ENCODE measurements at places on chromosomes 16 and 17.

DNA sequence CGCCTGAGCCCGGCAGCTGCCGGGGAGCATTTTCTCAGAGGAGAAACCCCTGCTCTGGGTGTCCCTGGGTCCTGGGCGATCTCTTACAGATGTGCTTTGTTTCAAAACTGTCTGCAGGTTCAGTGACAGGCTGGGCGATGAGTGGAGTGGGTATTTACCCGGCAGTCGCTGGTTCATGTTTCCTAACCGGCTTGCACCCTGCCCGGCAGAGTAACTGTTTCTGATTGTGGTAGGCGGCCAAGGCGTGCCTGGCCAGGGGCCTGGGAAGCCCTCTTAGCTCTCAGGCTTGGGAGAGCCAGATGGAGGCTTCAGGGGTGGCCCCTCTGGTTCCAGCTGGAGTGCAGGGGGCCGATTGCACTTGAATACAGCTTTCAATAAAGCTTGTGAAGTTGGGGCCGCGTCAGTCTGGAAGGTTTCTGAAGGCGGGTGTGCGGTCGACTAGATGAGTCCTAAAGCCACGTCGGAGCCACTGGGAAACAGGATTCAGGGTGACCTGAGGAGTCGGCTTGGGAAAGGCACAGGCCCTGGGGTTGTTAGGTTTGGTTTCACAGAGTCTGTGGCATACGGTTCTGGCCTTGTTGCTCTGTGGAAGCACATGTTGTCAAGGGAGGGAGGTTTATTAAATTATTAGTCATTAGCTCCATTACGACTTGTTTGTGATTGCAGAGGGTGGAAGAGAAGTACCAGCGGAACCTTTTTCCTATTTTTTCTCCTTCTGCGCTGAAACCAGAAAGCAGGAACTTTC, 1.4 kb downstream of the BAIAP2 start:
- DNase-seq, result no peak

DNA sequence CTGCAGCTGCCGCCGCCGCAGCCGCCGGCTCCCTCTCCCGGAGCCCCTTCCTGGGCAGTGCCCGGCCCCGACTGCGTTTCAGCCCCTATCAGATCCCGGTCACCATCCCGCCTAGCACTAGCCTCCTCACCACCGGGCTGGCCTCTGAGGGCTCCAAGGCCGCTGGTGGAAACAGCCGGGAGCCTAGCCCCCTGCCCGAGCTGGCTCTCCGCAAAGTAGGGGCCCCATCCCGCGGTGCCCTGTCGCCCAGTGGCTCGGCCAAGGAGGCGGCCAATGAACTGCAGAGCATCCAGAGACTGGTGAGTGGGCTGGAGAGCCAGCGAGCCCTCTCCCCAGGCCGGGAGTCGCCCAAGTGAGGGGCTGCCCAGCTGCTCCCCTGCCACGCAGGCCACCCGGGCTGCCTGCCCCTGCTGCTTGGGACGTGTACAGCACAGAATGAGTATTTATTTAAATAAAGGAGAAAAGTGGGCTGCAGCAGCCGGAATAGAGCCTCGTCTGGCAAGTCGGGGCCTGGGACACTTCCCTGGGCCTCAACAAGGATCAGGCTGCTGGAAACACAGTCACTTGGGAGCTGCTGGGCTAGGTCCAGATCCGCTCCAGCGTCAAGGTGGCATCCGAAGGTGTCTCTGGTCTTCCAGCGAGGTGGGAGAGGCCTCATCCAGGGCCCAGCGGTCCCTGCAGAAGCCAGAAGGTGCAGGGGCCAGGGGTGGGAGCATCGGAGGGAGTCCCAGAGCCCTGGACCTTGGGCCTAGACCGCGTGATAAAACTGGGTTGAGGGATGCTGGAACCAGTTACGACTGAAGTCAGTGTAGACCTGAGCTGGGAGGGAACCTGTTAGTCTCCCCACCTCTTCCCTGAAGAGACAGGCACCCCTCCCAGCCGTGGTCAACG, 8.8 kb downstream of the TBX2 start:
- DNase-seq, result no peak

DNA sequence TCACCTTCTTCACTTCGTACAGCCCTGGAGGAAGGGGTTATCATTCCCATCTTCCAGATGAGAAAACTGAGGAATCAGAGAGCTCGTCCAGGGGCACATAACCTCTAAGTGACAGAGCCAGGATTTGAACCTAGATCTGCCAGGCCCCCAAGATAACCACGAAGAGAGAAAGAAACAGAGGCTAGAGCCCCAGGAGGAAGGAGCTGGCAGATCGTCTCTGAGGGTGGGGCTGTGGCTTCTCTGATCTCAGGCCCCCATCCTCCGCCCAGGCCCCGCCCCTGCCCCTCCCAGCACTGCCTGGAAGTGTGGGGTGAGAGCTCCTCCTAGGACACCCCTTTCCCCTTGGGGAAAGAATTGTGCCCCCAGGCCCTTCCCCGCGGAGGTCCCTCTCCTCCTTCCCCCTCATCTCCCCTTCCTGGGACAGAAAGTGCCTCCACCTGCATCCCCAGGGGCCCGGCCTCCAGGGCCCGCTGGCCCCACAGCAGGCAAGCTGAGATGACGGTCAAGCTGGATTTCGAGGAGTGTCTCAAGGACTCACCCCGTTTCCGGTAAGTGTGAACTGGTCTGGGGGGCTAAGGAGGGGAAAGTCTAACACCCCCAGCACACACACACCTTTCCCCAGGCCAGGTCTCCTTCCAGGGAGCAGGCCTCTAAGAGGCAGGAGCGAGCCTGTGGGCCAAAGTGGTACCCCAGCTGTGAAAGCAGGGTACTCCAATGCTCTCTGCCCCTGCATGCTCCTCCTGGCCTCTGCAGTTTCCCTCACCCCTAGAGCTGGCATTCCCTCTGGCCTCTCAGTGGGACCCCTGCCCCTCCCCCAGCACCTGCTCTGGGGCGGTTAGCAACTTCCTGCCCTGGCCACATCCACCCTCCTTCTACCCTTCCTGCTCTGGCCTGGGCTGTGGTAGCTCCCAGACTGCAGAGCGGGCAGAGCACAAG, at the start of gene ACAP1:
Gene ACAP1, plus strand, starts transcription at position 290 of the 936 bp plus-strand sequence. Its CDS starts 206 bp downstream, at position 496.
- DNase-seq, result no peak

- DNase-seq, result no peak
These were observed 47.7 kb downstream of the CMIP start for GRCh38 chr16:81492311-81492761.

DNA sequence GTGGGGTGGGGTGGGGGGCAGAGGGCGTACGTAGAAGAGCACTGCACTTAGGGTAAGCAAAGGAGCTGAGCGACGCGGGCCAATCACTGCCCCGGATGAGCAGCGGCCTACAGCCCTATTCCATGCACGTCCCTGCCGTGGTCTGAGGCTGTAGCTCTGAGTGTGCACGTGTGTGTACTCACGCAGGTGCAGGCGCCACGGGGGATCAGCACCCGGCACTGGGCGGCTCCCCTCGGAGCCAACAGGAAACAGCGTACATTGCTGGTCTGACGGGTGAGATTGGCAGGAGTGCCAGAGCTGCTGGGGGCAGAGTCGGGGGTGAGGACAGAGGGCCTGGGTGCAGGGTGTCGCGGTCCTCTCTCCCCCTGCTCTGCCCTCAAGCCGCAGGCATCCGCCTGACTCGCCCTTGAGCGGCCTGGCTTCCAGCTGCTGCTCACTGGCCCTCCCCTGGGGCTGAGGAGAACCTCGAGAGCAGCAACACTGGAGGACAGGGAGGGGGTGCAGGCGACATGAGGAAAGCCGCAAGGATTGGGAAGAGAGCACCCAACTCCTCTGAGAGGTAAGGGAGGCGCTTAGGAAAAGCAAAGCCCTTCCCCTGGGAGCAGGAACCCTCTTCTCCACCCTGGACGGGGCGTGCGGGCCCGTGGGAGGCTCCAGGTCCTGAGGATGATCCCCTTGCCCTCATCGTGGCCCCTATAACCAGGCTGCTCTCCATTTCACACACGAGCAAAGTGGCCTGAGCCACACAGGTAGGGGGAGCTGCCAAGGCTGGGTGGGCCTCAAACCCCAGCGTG, 57.8 kb downstream of the ENGASE start:
- no peak for DNase-seq

DNA sequence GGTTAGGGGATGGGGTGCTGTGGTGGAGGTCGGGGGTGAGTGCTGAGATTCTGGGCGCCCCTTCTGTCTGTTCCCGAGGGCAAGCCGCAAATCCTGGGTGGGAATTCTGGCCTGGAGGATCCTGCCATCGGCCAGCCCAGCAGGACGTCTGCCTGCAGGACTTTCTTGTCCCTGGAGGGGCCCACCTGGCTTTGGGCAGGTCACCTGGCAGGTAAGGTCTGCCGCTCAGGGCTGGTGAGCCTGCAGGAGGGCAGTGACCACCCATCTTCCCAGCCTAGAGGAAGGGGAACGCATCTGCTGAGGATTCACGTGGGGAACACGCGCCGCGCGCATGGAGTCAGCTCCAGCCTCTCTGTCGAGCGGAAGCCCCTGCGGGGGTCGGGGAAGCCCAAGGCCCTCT, 5.4 kb downstream of the RNF222 start:
- DNase-seq, result no peak

GRCh38 chr16:58197314-58198012, 443 bp downstream of the CSNK2A2 start:
- DNase-seq, result no peak

- no peak for DNase-seq
These were observed 27.5 kb downstream of the MPP2 start for GRCh38 chr17:43879723-43880419.

GRCh38 chr17:65809366-65809765, 247.9 kb upstream of the AXIN2 start:
- DNase-seq, result no peak

DNA sequence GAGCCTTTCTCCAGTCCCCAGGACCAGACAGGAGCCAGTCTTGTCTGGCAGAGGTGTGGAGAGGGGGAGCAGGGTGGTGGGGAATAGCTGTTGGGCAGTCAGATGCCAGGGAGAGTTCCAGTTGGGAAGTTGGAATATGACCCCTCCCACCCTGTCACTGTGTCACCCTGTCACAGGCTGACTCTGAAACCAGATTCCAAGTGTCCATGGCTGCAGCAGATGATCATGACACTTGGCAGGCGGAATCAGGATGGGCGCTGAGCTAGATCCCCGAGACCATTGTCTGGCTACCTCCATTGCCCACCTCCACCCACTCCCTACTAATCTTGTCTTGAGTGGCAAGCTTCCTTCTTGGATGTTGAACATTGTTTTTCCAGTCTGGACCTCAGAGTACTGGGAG, 9.2 kb upstream of the NFATC3 start:
- DNase-seq, result no peak

DNA sequence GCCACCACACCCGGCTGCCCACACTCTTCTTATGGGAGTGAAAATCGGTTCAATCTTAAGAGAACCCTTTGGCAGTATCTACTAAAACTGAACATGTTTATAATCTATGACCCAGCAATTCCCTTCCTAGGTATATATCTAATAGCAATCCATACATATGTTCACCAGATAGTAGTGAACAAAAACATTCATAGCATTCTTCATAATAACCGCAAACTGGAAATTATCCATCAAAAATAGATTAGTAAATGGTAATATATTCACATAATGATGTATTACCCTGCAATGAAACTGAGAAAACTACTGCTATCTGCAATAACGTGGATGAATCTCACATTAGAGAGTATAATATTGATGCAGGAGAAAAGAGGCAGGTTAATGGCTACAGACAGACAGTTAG, 23.1 kb downstream of the COPRS start:
- DNase-seq, result no peak

GRCh38 chr17:28926786-28927185, 23.9 kb upstream of the DHRS13 start:
- no peak for DNase-seq

- no peak for DNase-seq
These were observed 30.3 kb downstream of the DBNDD1 start for GRCh38 chr16:89988951-89989350.

- DNase-seq, result no peak
These were observed 37.0 kb upstream of the ARHGAP17 start for GRCh38 chr16:25052151-25052511.

Data from progenitor cell of endocrine pancreas (in vitro differentiated cells).